ENCODE measurements at places on chromosomes 3 and 15.

DNA sequence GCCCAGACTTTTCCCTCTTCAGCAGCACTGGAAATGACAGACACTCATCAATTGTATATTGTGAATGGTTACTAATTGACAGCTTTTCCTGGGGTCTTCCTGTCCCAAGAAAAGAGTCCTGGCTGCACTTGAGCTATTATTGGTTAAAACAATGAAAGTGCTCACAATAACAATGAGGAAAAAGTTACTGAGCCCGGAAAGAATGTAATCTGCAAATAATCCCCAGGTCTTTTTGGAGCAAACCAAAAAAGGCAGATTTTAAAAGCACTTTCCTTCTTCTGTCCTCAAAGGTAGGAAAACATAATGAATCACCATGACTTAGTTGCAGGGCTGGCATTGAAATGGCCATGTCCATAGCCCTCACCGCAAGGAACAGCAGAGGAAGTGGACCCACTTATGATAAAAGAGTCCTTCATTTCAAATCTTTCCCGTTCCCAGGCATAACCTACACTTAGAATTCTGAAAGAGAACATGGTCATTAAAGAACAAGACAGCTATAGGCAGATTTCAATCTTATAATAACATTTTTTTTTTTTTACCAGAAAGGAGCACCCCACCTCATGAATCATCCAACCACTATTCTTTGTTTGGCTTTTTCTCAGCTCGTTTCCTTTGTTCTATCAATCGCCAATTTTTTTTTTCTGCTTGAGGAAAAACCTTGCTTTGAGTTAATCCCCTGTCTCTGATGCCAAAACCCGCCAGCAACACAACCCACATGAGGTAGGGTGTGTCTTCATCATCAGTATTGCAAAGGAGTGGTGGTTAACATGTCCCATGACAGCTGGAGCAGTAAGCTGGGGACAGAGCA lies 35.5 kb upstream of the ATP1B3 start:
- peak; percentile 21 for DNase-seq

DNA sequence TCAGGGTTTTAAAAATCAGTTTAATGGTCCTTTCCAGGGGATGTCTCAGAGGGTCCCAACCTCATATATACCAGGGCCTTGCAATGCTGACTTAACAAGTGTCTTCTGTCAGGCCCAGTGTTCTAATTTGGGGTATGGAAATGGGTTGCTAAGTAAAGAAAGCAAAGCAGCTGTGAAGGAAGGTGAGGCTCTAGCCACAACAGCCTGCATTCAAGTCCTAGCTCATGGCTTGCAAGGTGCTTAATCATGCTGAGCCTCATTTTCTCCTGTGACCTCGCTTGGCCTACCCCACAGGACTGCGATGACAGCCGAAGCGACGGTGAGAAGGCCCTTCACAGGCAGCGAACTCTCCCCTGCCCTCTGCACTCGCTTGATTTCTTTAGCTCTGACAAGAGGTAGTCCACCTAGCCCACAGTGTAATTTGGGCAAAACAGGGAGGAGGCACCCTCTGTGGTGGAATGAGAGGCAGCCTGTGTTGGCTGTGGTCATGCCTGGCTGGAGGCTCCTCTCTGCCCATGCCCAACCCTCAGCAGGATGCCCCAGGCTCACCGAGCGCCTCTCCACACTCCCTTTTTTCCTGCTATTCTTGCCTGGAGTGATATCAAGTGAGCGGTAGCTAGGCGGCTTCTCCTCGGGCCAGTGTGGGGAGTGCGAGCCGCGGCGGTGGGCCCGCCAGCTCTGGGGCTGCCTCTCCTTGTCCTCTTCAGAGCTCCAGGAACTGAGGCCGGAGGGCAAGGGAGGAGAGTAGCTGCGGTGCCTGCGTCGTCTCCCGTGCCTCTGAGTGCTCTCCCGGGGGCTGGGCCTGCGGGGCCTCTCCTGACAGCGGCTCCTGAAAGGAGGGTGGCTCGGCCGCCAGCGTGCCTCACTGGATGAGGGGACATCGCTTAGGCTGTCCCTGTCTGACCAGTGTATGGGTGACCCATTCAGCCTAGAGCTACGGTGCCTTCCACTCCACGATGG lies 29.2 kb downstream of the ILDR1 start:
- DNase-seq = no peak

DNA sequence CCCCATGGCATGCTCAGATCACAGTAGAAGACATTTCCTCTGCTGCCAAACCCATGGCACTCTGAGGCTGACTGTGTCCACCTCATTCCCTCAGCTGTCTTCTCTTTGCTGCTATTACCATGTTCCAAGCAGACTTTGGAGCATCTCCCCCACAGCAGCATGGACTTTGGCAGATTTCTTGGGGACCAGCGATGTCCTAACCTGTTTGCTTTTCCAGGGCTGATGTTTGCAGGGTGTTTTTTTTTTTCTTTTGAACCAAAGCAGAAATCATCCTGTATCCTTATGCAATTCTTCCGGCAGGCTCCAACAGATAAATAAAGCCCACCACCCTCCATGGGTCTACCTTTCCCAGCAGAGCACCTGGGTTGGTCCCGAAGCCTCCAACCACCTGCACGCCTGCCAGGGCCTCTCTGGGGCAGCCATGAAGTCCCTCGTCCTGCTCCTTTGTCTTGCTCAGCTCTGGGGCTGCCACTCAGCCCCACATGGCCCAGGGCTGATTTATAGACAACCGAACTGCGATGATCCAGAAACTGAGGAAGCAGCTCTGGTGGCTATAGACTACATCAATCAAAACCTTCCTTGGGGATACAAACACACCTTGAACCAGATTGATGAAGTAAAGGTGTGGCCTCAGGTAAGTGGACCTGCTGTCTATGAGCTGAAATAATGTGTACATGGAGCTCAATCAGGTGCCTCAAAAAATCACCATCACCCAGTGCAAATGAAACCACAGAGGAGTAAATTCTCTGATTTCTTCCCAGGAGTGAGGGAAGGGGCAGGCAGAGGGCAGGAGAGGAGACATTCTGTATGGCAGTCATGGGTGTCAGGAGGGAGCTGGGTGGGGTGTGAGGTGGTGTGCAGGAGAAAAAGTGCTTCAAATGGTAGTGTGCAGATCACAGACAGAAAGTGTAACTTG lies at the start of gene AHSG:
AHSG (plus strand) TSS at position 340 of the 916 bp plus-strand sequence; CDS start at position 422, 82 bp downstream.
- no peak for DNase-seq

DNA sequence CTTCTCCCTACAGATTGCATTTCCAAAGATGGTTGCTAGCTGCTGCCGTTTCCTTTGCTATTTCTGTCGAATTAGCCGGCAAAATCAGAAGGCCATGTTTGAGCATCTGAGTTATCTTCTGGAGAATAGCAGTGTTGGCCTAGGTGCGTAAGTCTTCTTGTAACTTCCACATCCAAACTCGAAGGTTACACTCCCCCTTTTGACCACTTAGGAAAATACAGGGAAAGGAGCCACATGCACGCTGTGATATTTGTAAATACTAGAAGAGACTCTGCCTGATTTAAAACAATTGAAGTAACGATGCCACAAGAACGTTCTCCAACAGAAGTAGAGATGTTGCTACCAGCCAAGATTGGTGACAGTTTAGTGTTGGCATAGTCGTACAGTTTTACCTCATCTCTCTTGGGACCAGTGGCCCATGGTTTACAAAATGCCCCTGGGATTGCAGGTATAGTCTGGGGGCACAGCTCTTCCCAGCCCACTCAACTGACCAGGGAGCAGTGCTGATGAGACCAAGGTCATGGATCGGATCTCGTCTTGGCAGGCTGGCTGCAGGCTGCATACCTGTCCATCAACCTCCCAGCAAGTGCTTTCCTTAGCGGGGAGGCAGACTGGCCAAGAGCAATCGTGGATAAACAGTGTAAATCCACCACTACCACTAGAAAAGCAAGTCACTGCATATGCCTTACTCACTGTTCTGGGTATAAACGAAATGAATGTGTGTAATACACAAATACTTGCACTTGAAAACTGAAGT lies 268.4 kb upstream of the CHRM5 start:
- no peak for DNase-seq

GRCh38 chr3:42851228-42851834 lies 24.3 kb downstream of the CYP8B1 start:
- DNase-seq = no peak

DNA sequence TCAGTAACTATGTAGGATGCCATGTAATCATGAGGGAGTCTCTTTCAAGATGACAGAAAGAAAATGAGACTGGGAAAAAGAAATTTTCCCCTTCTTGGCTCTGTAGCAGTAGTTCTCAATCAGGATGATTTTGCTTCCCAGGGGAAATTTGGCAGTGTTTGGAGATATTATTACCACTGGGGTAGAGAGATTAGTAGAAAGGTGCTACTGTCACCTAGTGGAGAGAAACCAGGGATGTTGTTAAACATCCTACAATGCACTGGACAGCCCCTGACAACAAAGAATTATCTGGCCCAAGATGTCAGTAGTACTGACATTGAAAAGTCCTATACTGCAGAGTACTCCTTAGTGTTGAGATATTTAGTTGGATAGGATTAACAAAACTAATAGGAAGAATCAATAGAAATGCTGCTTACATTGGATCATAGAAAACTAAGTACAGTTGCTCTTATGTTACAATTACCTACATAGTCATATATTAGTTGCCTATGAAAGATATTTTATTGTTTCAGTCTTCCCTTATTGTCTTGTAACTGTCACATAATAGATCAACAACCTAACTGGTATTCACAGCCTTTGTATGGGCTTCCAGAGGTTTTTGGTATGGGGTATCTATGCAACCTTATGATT lies 433.3 kb downstream of the RAP2B start:
- peak; percentile 48 for DNase-seq

GRCh38 chr15:43489191-43489590 lies 3.8 kb downstream of the TP53BP1 start:
- no peak for DNase-seq

- DNase-seq = peak; percentile 34
These were observed 38.3 kb downstream of the SCAPER start for GRCh38 chr15:76866716-76867321.

DNA sequence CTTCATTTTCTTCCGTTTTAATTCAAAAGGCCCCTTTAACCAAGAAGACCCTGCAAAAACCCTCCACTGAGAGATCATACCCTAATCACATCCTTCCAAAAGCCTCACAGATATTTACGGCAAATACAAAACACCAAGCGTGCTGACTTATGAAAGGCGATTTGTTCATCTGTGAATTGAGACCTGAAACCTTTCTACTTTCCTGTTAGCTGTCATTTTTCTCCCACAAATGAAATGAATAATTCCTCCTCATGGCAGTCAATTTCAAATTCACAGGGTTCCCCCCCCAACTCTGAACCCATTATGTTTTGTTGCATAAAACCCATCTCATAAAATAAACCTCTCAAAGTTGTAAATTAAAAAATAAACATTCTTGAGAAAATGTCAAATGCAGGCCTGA lies 149.6 kb downstream of the PDZRN3 start:
- DNase-seq = no peak

DNA sequence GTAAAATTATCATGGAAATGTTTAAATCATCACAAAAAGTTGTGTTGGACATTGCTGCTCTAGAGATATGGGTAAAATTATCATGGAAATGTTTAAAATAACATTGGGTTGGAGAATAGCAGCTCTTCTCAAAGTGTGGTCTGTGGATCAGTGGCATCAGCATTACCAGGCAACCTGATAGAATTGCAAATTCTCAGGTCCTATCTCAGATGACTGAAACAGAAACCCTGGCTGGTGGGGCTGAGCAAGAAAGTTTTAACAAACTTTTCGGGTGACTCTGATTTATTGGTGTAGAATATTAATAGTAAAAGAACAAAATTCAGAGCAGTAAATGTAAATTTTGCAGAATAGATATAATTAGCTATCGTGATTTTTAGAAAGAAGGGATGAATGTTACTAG lies 28.9 kb downstream of the NXPE3 start:
- no peak for DNase-seq

GRCh38 chr15:44298878-44299277 lies 10.4 kb downstream of the GOLM2 start:
- no peak for DNase-seq

DNA sequence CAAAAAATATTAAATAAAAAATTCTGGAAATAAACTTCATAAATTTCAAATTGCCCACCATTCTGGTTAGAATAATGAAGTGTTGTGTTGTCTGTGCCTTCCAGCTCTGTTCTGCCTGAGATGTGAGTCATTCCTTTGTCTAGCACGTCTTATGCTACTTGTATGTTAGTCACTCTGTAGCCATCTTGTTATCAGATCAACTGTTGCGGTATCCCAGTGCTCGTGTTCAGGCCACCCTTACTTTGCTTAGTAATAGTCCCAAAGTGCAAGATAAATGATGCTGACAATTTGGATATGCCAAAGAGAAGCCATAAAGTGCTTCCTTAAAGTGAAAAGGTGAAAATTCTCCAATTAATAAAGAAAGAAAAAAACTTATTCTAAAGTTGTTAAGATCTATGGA lies 527.5 kb downstream of the NAALADL2 start:
- peak; percentile 85 for DNase-seq

GRCh38 chr3:74562558-74563269 lies 51.7 kb downstream of the CNTN3 start:
- peak; percentile 51 for DNase-seq

DNA sequence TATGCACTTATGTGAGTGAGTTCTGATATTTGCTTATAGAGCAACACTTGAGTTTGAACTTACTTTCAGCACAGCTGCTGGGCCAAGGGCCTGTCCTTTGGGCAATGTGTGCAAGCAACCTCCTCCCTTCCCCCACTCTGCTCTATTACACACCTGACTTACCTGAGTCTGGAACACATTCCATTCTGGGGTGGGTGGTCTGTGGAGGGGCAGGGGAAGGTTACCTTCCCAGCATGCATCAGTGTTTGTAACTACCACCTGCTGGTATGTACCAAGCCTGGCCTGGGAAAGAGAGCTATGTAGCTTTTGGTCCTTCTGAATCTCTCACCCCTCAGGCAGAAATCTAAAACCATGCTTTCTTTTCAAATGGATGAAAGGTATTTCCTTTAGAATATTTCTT lies 103.0 kb downstream of the ISL2 start:
- no peak for DNase-seq

GRCh38 chr3:129418041-129418973 lies 10.1 kb downstream of the EFCAB12 start:
- no peak for DNase-seq

DNA sequence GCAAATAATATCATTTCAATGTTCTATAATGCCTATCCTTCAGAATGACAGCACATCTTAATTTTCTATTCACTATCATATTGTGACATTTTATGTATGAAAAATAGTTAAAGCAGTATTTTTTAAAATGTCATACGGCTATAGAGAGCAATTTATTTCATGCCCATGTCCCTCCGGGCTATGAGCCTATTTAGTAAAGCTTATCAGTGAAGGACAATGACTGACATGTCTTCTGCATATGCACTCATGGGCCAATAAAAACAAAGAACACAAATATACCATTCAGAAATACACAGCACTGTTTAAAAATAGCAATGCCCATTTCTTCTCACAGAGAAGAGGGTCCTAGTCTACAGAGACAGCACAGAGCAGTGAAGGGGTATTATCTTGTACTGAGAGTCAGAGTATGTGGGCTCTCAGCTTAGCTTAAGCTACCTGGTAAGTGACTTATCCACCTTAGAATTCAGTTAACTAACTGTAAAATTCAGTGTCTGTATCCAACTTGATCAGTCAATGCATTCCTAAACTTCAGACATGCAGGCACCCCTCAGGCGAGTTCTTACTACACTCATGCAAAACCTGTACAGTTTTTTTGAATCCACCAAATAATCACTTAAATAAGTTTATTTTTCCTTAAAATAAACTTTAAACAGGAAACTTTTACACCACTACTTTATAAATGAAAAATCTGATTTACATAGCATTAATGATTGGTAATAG lies 9.0 kb downstream of the GOLIM4 start:
- DNase-seq = no peak

- DNase-seq = no peak
These were observed 50.5 kb upstream of the LRRFIP2 start for GRCh38 chr3:37224879-37225278.

GRCh38 chr15:61367953-61368352 lies 138.9 kb upstream of the RORA start:
- no peak for DNase-seq

Data from fibroblast of skin of right quadriceps (primary cell).